Activated T-cell treated with anti-CD3 and anti-CD28 coated beads for 48 hours (primary cell): ENCODE measurements at places on chromosomes 4 and X.

DNA sequence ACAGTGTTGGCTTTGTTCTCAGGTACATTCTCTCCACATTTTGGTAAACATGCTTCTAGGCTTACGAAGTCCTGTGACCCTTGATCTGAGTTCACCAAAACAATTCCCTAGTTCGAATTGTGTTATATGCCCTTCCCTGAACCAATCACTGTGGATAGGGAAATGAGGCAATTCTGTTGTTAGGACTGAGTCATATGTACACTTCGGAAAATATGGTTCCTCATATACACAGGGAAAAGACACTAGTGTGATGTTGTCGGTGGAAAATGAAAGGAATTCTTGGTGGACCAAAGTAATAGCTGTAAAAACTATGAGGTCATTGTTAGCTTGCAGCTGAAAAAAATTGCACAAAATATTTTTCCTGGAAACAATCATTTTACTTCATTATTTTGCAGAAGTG lies 46.6 kb upstream of the MAGEC2 start:
- DNase-seq: no peak

GRCh38 chrX:46757052-46757451 lies 1.9 kb downstream of the SLC9A7 start:
- no peak for DNase-seq

DNA sequence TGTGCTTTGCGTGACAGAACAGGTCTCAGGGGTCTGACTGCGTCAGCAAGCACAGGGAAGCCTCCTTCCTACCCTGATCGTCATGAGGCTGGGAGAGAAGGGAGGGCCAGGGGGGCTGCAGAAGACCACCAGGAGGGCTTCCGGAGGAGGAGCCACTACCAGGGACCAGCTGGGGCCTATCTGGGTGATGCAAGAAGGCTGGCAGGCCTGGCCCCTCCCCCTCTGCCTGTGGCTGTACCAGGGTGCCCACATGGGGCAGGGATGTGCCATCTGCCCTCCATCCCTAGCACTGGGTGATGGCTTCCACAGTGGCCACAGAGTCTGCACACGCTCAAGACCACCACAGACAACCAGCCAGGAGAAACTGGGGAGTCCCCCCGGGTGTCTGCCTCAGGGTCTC lies 116.4 kb upstream of the NKX1-1 start:
- DNase-seq: no peak

GRCh38 chrX:136975684-136976470 lies 57.9 kb downstream of the GPR101 start:
- no peak for DNase-seq

DNA sequence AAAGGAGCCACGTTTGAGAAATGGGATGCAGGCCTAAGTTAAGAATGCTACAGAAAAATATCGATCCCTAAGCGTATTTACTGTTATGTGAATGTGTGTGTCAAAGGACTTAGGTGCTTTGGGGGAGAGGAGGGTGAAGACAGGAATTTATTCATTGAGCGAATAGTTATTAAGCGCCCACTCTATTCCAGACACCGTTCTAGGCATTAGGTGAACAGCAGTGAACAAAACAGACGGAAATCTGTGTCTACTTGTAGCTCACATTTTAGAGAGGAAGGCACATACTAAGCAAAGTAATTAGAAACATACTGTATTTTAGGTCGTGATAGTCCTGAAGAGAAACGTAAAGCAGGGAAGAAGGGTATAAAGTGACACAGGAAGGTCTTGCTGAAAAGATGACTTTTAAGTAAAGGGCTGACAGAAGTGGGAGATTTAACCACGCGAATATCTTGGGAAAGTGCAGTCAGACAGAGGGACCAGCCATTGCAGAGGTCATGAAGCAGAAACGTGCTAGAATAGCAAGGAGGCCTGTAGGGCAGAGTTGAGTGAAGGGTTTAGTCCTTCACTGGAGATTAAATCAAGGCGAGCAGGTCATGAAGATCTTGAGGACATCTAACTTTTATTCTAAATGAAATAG lies 541 bp downstream of the AIMP1 start:
- DNase-seq: no peak

- no peak for DNase-seq
Observed at GRCh38 chr4:12126474-12126873, 697.8 kb upstream of the HS3ST1 start.

- DNase-seq: no peak
Observed at GRCh38 chr4:77082886-77083608, 7.3 kb upstream of the CCNI start.

GRCh38 chr4:105520819-105521790 lies 31.3 kb upstream of the ARHGEF38 start:
- no peak for DNase-seq

DNA sequence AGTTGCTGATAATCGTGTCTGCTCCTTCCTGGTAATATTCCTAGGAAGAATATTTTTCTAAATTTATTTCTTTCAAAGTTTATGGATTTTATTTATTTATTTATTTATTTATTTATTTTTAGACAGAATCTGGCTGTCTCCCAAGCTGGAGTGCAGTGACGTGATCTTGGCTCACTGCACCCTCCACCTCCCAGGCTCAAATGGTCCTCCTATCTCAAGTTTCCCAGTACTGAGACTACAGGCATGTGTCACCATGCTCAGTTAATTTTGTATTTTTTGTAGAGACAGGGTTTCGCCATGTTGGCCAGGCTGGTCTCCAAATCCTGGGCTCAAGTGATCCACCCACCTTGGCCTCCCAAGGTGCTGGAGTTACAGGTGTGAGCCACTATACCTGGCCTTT lies 48.9 kb downstream of the PDLIM5 start:
- no peak for DNase-seq

DNA sequence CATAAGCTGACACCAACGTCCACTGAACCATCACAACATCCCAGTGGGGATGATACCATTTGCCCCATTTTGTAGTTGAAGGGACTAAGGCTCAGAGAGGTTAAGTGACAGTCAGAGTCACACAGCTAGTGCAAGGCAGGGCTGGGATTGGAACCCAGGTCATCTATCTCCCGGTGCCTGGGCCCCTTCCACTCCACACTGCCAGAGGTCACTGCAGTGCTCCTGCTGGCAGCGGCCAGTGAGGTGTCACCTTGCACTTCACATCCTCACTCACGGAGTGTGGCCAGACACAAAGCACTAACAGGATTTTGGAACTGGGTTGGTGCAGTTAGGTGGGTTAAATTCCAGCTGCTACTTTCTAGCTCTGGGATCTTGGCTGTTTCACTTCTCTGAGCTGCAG lies 118.7 kb downstream of the ENPP6 start:
- no peak for DNase-seq

- DNase-seq: no peak
Observed at GRCh38 chrX:43373032-43373431, 283.1 kb upstream of the MAOA start.

- no peak for DNase-seq
Observed at GRCh38 chr4:69974631-69975030, 9.1 kb upstream of the CSN2 start.

- no peak for DNase-seq
Observed at GRCh38 chr4:185991770-185992169, 77.2 kb upstream of the TLR3 start.

- no peak for DNase-seq
Observed at GRCh38 chr4:55530167-55530566, 16.5 kb downstream of the CLOCK start.

GRCh38 chr4:156294577-156294976 lies 340.9 kb upstream of the CTSO start:
- no peak for DNase-seq

GRCh38 chr4:156517546-156517945 lies 454.1 kb downstream of the PDGFC start:
- DNase-seq: no peak

DNA sequence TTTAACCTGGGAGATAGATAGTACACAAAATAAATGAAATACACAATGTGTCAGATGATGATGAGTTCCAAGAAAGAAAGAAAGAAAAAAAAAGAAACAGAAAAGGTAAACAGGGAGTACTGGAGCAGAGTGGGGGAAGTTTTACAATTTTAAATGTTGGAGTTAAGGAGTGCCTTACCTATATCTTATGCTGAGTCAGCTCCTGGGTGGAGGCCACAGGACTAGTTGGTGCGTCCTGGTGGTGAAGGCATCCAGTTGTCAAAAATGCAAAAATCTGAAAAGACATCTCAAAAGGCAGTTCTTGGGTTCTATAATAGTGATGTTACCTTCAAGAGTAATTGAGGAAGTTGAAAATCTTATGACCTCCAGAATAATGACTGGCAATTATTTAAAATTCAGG lies 42.4 kb upstream of the MTMR8 start:
- no peak for DNase-seq
